8988T (cell line): ENCODE measurements at places on chromosomes 6 and 20.

- DNase-seq, result no peak
Measured at GRCh38 chr6:131103296-131103695, 32.0 kb upstream of the AKAP7 start.

DNA sequence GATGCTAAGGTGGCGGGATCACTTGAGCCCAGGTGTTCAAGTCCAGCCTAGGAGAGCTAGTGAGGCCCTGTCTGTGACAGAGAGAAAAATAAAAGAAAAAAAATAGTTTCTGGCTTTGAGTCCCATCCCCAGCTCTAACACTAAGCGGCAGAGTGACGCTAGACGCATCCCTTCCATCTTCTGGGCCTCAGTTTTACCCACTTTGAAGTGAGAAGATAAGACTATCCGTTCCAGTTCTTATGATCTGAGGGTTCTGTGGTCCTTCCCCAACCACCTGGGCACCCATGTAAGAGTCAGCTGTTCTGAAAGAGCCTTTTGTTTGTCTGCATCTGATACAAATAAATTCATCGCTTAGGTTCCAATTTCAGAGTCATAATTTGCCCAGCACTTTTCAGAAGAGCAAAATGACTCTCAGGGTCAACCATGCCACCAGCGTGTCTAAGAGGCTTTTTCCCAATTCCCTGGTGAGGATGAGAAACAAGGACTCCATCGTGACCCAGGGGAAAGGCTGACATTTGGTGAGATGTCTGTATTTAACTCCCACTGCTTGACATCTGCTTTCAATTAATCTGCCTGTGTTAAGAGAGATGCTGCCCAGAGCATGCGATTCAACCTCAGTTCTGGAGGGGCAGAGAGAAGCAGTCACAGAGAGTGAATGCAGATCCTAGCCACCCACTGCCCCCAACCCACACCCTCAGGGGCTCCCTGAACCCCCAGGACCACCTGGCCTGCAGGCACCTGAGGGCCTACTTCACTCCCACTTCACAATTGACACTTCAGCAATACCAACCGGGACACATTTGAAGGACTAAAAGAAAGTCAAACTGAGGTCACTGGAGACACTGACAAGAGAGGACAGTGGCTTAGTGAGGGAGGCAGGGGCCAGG is 131.6 kb upstream of the TOP1 start:
- no peak for DNase-seq

DNA sequence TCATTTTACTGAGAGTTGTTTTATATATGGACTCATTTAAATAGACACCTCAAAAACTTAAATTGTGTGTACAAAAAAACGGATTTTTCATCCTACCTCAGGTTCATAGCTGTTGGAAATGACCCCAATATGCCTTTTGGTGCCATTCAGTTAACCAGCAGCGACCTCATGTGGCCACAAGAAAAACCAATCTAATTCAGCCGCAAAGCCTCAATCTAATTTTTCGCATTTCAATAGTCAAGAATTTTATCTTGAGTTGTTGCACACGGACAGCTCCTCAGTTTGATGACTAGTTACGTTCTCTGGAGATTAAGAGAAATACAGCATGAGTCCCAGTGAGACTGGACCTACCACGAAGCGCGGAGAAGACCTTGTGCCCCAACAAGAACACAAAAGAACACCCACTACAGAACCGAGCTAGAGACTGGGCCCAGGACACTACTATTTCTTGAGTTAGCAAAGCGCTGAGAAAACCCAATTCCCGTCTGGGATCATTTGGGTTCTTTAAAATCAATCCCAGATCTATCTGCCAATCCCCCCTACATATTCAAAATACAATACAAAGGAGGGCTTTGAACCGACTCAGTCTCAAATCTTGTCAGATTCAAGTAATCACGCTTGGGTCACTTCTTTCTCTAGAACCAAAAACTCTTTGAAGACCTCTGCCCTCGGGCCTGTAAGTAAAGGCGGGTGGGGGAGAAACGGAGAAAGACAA is 1.1 kb downstream of the TCP11 start:
- DNase-seq, result no peak

DNA sequence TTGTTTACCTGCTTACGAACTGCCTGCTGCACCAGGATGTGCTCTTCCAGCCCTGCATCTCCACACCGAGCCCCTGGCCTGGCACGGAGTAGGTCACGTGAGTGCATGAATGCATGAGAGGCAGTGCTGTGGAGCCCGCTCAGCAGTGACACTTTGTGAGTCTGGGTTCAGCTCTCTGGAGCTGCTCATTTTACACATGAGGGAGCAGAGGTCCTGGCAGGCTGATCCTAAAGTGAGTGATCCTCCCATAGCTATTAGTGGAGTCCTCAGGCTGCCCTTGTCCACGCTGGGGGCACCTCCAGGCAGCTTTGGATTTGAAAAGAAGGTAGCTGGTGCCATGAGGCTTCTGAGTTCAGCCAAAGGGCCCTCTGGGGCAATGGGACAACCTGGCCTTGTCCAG is 64.2 kb downstream of the EDN3 start:
- no peak for DNase-seq

DNA sequence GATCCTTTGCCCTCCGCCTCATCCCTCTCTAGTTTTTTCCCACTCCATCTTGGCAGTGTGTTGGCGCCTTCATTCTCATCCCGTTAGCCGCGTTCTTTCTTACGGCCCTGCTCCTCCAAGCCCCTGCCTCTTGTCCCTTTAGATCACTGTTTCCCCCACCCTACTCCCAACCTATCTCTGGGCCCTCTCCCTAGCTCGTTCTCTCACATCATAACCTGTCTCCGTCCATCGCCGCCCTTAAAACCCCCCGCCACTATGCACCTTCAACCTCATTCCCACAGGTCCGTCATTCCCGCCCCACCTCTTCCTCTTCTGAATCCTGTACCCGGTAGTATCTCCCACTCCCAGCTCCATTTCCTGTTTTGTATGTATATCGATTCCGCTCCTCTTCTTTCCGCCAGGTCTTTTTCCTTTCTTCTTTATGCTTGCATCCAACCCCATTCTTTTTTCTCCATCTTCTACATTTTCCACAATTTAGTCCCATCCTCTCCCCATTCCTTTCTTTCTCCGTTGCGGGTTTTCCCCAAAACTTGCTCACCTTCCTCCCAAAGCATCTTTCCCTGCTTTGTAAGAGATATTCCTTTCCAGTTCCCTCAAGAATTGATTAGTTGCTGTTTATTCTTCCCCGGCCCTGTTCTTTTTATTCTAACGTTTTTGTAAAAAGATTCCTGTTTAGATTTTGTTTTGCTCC is 671 bp downstream of the EFHC1 start:
- DNase-seq, result no peak

GRCh38 chr6:16821834-16822264 is 60.6 kb upstream of the ATXN1 start:
- no peak for DNase-seq

- no peak for DNase-seq
Measured at GRCh38 chr6:11111769-11112437, 378 bp upstream of the ERVFRD-1 start.

DNA sequence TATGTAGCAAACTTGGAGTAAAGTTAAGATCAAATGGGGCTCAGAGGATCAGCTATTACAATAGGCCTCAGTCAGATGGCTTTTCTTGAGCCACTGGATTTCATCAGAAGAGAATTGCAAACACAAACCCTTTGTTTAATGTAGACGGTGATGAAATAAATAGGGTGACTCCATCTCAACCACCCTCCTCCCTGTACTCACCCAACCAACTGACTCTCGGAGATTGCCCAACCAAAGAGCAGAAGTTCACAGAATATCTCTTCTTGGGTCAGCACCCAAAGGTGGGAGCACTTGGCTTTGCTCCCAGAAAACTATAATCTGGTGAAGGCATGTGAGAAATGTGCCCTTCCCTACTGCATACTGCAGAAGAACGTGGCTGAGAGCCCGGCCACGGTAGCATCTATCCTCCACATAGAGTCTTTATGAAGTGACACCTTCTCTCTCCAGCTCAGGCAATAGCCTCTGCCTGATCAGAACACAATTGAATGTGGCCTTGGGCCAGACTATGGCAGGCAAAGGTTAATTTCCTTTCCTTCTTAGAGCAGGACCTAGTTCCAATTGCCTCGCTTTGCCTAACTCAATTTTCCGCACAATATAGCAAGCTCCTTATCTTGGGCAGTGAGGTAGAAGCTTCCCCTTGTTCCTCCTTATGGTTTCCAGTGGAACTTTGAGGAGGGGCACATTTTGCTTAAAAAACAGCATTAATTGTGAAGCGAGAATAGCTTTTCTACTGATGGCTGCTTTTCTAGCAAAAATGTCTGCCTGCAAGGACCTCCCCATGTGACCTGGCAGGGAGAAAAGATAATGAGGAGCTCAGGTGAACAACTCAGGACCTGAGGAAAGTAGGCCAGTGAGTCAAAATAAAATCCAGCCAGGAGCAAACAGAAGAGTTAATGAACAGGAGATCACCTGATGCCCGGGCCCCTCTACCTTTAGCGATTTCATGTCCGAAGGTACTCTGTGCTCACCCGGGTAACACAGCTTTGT is 79.4 kb downstream of the GFOD1 start:
- DNase-seq, result no peak

DNA sequence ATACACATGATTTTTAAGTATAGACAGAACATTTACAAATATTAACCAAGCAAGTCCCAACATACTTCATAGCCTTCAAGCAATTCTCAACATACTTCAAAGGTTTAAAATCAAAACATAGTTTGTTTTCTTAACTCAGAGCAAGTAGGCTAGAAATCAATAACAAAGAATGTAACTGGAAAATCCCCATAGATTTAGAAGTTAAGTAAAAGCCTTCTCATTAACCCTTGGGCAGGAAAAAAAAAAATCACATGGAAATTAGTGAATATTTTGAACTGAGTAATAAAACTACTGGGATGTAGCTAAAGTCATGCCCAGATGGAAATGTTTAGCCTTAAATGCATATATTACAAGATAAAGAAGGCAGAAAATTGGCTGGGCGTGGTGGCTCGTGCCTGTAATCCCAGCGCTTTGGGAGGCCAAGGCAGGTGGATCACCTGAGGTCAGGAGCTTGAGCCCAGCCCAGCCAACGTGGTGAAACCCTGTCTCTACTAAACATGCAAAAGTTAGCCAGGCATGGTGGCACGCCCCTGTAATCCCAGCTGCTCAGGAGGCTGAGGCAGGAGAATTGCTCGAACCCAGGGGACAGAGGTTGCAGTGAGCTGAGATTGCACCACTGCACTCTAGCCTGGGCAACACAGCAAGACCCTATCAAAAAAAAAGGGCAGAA is 316.1 kb downstream of the TAF4 start:
- DNase-seq, result no peak

DNA sequence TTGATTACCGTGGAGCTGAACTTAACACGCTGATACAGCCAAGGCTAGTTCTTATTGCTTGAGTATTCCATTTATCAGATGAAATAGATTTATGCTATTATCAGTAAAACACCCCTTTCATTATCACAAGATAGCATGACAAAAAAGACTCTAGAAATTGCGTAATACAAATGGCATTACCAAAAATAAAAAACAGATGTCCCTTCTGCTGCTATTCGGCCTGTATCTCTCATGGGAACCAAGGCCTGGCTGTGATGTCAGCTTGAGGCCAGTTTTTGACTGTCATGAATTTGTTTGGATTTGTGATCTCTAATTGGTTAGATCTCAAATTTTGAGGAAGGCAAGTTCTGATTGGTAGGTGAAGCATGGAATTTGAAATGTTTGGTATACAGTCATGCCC is 25.2 kb downstream of the MEI4 start:
- DNase-seq, result no peak

- no peak for DNase-seq
Measured at GRCh38 chr6:13377054-13377758, 48.9 kb upstream of the TBC1D7 start.

DNA sequence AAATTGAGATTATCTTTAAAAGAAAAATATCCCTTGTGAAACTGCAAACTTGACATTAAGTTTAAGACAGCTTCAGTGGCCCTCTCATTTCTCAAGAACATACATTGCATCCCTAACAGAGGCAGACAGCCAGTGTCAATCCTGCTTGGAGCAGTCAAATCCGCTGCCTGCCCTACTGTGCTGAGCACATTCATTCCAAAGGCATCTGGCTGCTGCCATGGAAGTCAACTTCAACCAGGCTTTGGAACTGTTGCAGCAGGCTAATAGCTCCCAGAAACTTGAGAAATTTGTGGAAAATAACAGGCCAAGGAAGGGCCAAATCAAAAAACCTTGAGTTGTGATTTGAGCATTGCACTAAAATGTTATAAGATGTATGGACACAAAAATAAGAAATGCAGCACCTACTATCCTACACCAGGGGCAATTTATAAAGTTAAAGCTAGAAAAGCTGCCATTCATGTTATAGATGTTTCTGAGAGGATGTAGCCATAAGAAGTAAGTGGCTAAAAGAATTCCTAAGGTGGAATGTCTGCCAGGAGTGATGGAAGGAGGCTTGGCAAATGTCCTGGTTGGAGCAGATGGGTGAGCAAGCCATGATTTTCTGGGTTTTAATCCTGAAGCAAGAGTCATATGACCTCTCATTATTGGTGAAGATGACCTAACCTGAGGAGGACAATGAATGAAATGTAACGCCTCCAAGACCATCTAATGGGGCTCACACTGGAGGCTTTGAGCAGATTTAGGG is 31.4 kb upstream of the HAO1 start:
- no peak for DNase-seq

DNA sequence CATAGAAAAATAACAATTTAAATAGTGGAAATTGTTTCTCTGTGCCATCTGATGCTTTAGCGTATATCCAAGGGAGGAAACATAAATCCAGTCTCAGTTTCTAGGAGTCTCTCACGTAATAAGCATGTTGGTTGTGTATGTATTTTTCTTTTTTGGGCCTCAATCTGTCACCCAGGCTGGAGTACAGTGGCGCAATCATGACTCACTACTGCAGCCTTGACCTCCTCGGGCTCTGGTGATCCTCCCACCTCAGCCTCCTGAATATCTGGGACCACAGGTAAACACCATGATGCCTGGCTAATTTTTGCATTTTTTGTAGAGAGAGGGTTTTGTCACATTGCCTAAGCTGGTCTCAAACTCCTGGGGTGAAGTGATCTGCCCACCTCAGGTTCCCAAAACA is 78.6 kb upstream of the PLN start:
- no peak for DNase-seq

- DNase-seq, result no peak
Measured at GRCh38 chr20:48186915-48187314, 401.6 kb upstream of the SULF2 start.

GRCh38 chr6:47810885-47811284 is 29.1 kb downstream of the OPN5 start:
- no peak for DNase-seq

- no peak for DNase-seq
Measured at GRCh38 chr6:95548188-95548786, 29.0 kb upstream of the MANEA start.

DNA sequence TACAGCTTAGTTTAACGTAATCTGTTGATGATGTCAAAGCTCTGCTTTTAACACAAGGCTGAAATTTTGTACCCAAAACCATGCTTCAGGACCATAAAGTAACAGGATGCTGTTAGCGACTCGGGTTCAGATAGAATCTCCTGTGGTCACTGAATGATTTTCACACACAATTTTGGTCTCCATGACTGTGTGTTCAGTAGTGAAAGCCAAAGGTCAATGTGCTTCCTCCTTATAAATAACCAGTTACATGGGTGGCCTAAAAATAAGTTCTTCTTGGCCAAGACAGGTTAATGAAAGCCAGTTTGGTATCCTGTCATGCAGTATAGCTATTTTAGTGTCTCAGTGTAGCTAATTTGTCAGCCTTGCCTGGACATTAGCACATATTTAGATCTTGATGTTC is 19.1 kb upstream of the LOC128125822 start:
- no peak for DNase-seq

- DNase-seq, result no peak
Measured at GRCh38 chr20:21203088-21203656, 77.3 kb downstream of the KIZ start.
